ENCODE measurements at places on chromosomes 2 and 18.

DNA sequence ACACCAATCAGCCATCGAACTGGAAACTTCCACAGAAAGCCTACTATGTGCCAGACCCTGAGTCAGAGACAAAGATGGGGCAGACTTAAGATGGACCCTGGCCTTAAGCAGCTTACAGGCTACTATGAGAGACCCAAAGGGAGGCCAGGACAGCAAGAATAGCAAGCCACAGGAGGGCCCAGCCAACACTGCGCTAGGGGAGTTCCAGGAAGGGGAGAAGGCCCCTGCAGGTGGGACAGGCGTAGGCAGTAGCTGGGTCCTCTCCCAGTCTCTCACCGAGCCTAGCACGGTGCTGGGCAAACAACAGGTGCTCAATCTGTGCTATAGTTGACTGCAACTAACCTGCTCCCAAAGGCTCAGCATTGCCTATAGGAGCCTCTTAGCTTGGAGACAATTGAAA lies 136.2 kb downstream of the CLIP4 start:
- DNase-seq: no peak

DNA sequence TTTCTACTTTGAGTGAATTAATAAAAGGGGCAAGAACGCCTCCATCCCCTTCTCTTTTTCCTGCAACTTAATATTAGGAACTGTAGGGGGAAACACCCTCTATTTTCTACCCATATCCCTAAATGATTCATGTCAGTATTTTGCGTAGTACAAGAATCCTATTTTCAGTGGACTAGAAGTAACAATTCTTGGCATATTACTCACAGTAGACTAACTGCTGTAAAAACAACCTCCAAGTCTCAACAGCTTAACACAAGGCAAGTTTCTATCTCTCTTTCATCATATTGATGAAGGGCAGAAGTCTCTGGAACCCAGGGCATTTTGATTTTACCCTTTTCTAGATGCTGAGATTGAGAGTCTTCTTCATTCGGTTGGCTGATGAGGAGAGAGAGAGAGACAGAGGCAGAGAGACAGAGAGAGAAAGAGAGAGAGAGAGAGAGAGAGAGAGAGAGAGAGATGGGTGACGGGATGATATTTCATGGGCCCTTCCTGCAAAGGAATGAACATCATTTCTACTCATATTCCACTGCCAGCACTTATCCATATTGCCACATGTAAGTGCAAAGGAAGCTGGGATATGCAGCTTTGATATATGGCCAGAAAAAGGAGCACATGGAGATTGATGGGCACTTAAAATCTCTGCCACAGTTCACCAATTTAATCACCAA lies 481.6 kb downstream of the LPIN1 start:
- no peak for DNase-seq

GRCh38 chr18:63302636-63303405 lies 16.7 kb downstream of the BCL2 start:
- no peak for DNase-seq

DNA sequence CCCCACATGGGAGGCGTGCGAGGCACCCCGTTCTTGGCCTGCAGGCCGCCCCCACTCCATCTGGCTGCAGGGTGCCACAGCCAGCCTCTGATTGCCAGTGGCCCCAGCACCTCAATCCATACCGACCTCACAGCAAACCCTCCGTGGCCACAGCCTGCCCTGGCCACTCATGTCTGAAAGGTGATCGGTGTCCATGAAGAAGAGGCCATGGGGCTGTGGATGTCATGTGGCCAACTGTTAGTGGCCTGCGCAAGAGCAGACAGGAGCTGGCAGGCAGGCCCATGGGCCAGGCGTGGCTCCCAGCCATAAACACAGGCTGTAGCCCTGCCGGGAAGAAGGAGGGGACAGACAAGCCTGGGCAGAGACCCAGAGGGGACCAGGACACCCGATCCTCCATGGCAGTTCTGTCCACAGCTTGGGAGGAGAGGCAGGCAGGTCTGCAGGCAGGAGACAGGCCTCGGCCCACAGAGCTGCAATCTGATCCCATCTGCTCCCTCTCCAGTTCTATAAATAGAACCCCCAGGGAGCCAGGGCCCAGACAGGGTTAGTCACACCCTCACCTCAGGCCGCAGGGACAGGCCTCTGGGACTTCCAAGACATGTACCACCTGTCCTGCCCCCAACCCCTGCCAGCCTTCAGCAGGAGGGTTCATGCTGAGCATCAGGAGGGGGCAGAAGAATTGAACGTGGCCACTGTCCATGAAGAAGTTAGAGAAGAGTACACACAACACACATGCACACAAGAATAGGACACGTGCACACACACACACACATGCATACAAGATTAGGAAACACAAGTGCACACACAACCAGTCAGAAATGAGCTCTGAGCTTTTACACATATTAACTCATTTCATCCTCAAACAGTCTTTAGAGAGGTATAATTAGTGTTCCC lies 16.9 kb downstream of the STEAP3 start:
- DNase-seq: no peak

GRCh38 chr2:233036162-233036838 lies 3.8 kb downstream of the NEU2 start:
- no peak for DNase-seq

- no peak for DNase-seq
These were observed 730.2 kb upstream of the ZNF804A start for GRCh38 chr2:183868153-183868552.

GRCh38 chr2:133802409-133803039 lies 234.3 kb upstream of the NCKAP5 start:
- DNase-seq: no peak

- DNase-seq: no peak
These were observed 10.8 kb upstream of the KCNG2 start for GRCh38 chr18:79786786-79787526.

- no peak for DNase-seq
These were observed 66.6 kb upstream of the SNTG2 start for GRCh38 chr2:883803-884748.

- DNase-seq: no peak
These were observed 44.8 kb upstream of the ANKRD62 start for GRCh38 chr18:12048827-12049175.

DNA sequence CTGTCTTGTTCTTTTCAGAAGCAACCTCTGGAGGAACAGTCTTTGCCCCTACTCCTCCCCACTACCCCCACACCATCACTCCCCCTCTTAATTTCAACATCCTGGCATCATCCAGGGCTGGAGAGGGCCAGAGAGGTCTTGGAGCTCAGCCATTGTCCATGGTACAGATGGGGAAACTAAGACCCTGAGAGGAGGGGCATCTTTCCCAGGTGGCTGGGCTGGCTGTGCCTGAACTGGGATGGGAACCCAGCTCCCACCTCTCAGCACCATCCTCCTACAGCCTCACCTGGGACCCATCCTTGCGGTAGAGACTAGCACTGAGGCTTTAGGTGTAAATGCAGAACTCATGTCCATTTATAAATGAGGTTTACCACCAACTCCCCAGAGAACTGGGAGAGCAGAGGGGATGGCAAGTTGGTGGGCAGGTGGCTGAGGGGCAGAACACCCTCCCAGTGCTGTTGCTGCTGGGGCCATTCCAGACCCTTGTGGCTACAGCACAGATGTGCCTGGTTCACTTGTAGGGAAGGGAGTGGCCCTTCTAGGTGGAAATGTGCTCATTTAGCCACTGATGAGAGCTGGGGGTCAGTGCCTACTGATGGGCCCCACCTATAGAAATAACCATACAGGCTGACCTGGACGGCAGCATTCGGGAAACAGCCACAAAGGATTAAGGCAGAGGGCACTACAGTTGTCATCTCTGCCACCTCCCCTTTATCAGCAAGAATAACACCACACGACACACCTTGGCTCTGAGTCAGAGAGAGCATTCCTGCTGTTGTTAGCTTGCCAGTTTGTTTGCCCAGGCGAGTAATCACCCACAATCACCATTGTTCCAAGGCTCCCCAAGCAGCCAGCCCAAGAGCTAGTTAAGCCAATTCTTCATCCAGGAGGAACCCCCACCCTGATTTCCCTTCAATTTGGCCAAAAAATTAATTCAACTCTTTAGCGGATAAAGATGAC lies 2.1 kb downstream of the MLPH start:
- DNase-seq: no peak

DNA sequence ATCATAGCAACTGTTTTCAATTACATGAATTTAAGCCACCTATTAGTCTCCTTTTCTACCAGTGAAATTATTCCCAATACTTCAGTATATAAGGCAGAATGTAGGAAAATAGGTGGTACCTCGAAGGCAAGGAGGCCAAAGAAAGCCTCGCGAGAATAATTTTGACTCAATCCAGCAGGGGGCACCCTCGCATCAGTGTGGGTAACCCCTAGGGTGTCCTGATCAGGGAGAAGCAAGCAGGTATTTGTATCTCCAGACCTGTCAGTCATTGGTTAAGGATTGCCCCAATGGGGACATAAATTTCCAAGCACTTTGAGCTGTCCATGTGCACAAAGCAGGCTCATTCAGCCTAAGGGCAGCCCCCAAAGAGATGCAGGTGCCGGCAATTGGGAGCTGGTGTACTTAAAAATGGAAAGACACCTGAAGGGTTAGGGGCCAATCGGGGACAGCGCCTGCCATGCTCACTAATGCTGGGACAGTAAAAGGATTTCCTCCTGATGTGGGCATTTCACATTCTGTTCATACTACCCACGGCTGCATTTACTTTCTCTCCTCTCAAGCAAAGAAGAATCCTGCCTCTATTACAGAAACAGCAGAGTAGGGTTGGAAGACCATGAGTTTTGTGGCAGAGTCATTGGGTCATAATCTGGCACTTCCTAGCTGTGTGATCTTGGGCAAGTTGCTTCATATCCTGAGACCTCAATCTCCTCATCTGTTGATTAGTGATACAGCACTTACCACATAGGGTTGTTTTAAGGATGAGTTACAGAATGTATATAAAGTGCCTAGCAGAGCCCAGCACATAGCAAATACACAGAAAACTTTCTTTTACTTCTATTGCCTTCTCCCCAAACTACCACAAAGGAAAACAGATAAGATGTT lies 136.1 kb downstream of the ICOS start:
- peak; percentile 81 for DNase-seq

GRCh38 chr18:39841482-39842365 lies 2113.3 kb upstream of the PIK3C3 start:
- no peak for DNase-seq

DNA sequence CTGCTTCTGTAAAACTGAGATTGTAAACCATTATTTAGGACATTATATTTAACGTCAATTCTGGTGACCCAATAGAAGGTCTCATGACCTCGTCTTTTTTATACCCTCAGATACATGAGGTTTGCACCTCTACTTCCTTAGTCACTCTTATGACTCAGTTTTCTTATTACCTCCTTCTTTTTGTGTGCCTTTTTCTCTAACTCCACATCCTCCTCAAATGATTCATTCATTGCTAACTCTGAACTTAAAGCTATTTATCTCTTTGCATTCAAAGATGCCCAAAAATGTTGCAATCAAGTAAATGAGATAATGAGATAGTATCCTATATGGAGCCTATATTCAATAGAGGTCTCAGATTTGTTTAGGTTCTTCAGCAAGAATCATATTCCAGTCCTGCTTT lies 121.0 kb upstream of the KYNU start:
- DNase-seq: no peak

DNA sequence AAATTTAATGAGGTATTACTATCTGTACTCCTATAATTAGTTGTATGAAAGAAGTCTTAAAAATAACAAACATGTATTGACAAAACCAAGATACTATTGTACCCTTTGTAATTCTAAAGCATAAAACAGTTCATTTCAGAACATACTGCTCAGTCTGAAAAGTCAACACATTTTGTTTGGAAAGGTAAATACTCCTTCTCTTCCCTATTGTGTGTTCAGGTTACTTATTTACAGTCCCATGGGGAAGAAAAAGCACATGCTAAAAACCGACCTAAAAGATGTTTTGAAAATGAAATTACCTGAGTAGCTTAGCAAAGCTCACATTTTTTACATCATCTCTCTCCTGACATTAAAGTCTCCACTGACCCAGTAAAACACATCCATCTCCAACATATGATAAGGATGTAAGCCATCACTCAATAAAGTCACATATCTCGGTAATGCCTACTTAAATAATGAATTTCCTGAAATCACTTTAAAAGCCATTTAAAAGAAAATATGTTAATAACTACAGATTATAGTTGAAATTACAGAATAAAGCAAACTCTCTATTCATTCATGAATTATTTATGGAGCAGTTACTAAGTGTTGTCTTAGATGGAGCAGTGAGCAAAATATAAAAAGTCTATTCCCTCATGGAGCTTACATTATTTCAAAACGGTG lies 75.6 kb upstream of the FZD5 start:
- no peak for DNase-seq

DNA sequence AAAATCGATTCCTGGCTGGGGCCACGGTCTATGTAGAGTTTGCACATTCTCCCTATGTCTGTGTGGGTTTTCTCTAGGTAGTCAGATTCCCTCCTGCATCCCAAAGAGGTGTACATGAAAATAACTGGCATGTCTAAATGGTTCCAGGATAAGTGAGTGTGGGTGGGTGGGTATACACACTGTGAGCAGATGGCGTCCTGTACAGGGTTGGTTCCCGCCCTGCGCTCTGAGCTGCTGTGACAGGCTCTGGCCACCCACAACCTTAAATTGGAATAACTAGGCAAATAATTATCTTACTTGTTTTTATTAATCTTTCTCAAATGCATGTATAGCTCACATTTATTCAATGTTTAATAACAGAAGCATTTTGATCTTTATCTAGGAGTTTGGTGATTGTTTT lies 16.3 kb downstream of the THOC1 start:
- no peak for DNase-seq

- no peak for DNase-seq
These were observed 28.2 kb downstream of the TUBB6 start for GRCh38 chr18:12336171-12336613.

- peak; percentile 72 for DNase-seq
These were observed 84.8 kb downstream of the SH3RF3 start for GRCh38 chr2:109213646-109214433.
